Activated CD4-positive, alpha-beta T cell treated with anti-CD3 and anti-CD28 coated beads, Interleukin-2, amount 10 ng/mL, durations not matched to agents 7 days and 5 days (primary cell): ENCODE measurements at places on chromosomes 7 and 10.

GRCh38 chr7:113996405-113996804 is 77.6 kb upstream of the PPP1R3A start:
- DNase-seq = no peak

- no peak for DNase-seq
Measured at GRCh38 chr7:111380945-111381344, 181.3 kb downstream of the IMMP2L start.

GRCh38 chr7:17404006-17404405 is 105.6 kb downstream of the AHR start:
- no peak for DNase-seq

DNA sequence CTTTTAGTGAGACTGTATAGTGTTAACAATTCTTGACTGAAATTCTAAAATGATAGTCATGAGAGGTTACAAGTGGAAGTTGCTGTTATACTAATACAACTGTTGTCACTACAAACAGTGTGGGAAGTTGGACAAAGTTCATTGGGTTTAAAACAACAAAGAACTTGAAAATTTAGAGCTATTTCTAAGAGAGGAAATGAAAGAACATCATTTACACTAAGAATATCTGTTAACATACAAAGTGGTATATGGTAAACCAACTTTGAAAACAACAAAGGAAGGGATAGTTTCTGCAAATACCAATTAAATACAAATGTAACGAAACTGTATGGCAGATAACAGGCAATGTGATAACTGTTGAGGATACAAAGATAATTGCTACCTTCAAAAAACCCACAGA is 11.6 kb downstream of the MTPN start:
- DNase-seq = no peak

GRCh38 chr10:102946992-102947391 is 28.9 kb downstream of the CNNM2 start:
- no peak for DNase-seq

DNA sequence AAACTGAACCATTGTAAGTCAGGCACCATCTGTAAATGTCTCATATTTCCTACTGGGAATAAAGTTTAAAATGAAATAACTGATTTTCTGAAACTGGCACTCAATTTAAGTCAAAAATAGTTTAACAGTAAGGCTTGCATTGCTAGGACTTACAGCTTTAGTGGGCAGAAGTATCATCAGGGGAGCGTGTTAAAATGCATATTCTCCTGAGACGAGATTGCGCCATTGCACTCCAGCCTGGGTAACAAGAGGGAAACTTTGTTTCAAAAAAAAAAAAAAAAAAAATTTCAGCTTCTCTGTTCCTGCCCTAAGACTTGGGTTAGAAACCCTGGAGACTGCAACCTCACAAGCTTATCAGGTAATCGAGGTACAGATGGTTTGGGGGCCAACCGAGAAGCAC is 65.4 kb downstream of the UBE3C start:
- no peak for DNase-seq

- no peak for DNase-seq
Measured at GRCh38 chr7:73628504-73628903, 4.2 kb upstream of the MLXIPL start.
